Mesothelial cell of epicardium (in vitro differentiated cells): ENCODE measurements at places on chromosomes 11 and 22. TPM values are rescaled to one million over a fixed set of nuclear protein-coding genes. Genes with fewer than 3 reads are reported as not detected.

DNA sequence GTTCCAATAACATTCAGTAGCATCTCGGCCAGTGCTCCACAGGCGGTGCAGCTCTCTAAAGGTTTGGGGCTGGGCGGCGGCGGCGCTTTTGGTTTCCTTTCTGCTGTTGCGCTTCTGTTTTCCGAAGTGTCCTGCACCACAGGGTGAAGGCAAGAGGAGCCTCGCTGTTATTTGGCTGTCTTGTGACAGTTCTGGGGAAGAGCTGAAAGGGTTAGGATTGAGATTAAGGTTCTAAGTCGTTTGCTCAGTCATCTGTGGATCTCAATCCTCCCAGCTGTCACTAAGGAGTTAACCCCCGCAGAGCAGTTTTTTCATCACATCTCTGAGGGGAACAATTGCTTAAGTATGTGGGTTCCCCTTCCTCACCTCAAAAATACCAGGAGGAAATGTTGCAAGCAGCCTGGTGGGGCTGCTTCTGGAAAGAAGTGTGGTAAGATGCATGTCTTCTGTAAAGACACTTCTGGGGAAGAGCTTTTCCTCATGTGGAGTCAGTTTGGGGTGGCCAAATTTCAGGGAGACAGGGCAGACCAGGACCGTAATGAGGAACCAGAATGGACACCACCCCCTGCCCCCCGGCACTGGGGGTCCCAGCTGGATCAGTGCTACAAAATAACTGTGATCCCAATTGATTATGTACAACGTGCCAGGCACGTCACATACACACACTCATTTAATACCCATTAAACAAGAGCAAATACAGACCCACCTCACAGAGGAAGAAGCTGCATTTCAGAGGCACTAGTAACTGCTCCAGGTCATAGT lies 14.2 kb downstream of the TMEM121B start:
- H3K4me3 ChIP-seq = no peak overlapping the region
- H3K27me3 ChIP-seq = no peaks in the 10 kb centered on the region
- H3K4me1 ChIP-seq = no peaks in the 10 kb centered on the region
- DNase-seq = no peak
- H3K27ac ChIP-seq = no peak overlapping the region
- peaks cover 3% of the 10 kb centered on the region for H3K36me3 ChIP-seq

GRCh38 chr11:95487391-95487790 lies 256.4 kb upstream of the SESN3 start:
- no peak overlapping the region for H3K4me3 ChIP-seq
- H3K27ac ChIP-seq = no peak overlapping the region
- no peaks in the 10 kb centered on the region for H3K27me3 ChIP-seq
- no peak for DNase-seq
- peaks cover 4% of the 10 kb centered on the region for H3K36me3 ChIP-seq

GRCh38 chr11:67391304-67392182 lies at the start of gene RAD9A:
Gene RAD9A (plus strand): TSS chr11:67391986. CDS start chr11:67392045, 59 bp downstream.
- no peaks in the 10 kb centered on the region for H3K36me3 ChIP-seq
- peaks cover 25% of the 10 kb centered on the region for H3K4me1 ChIP-seq
- peak; percentile 90 for DNase-seq
- peak within 1 kb of the TSS; percentile 79 for H3K4me3 ChIP-seq
- no peaks in the 10 kb centered on the region for H3K27me3 ChIP-seq

DNA sequence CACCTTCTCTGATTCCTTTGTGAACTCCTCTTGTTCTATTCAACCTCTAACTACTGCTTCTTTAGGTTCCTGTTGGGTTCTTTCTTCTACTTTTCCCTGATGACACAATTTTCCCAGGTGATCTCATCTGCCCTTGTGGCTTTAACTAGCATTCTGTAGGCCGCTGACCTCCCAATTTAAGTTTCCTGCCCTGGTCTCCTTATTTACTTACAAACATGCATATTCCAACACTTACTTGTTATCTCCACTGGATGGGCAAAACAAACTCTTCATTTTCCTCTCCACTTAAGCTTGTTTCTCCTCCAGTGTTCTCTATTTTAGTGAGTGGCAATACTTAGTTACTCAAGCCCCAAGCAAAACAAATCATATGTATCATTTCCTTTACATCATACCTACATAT lies 734.5 kb downstream of the METTL15 start:
- H3K4me1 ChIP-seq = no peaks in the 10 kb centered on the region
- DNase-seq = no peak
- H3K4me3 ChIP-seq = no peak overlapping the region
- no peak overlapping the region for H3K27ac ChIP-seq
- no peaks in the 10 kb centered on the region for H3K27me3 ChIP-seq
- H3K36me3 ChIP-seq = no peaks in the 10 kb centered on the region

DNA sequence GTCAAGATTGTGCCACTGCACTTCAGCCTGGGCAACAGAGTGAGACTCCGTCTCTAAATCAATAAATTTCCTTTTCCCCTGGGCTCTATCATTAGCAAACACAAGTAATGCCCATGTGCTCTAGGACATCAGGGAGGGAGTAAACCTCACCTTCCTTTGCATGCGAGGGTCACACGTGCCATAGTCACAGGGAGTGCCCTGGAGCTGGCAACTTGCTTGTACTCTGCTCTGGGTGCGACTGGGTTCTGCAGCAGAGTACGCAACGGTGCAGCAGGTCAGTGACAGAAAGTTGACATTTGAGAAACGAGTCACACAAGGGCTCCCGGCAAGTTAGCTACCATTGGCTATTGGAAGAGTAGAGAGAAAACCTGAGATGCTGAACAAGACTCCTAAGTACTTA lies 32.6 kb upstream of the CHKA start:
- DNase-seq = no peak
- H3K4me3 ChIP-seq = no peak overlapping the region
- H3K27me3 ChIP-seq = no peaks in the 10 kb centered on the region
- H3K27ac ChIP-seq = no peak overlapping the region
- no peaks in the 10 kb centered on the region for H3K4me1 ChIP-seq
- H3K36me3 ChIP-seq = peaks cover 14% of the 10 kb centered on the region

DNA sequence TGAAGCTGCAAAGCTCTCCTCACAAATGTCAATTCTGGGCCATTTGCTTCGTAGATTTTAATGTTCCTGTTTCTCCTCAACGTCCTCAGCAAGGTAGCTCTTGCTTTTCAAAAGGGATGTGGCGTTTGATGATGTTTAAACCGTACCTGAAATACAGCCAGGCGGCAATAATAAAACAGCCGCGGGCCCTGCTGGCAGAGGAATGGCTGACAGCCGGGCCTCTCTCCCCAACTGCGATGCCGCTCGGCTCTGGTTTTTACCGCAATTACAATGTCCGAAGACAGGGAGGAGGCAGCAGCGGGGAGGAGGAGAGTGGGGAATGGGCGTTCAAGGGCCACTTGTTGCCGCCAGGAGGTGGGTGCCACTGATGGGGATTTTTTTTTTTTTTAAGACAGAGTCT lies 27.5 kb downstream of the MACROD1 start:
- no peak overlapping the region for H3K27ac ChIP-seq
- peaks cover 3% of the 10 kb centered on the region for H3K4me1 ChIP-seq
- no peak for DNase-seq
- H3K4me3 ChIP-seq = no peak overlapping the region

- H3K4me3 ChIP-seq = no peak overlapping the region
- no peaks in the 10 kb centered on the region for H3K27me3 ChIP-seq
- H3K27ac ChIP-seq = no peak overlapping the region
- peaks cover 10% of the 10 kb centered on the region for H3K4me1 ChIP-seq
Measured at GRCh38 chr11:69052343-69053168, 3.8 kb downstream of the TPCN2 start.

- H3K36me3 ChIP-seq = no peaks in the 10 kb centered on the region
- peak overlapping the region; percentile 72 for H3K27ac ChIP-seq
- H3K27me3 ChIP-seq = peaks cover 26% of the 10 kb centered on the region
- DNase-seq = no peak
Measured at GRCh38 chr11:117663821-117664220, 133.2 kb downstream of the DSCAML1 start.

- no peaks in the 10 kb centered on the region for H3K27me3 ChIP-seq
- H3K36me3 ChIP-seq = no peaks in the 10 kb centered on the region
- H3K27ac ChIP-seq = no peak overlapping the region
- H3K4me3 ChIP-seq = no peak overlapping the region
- no peak for DNase-seq
- no peaks in the 10 kb centered on the region for H3K4me1 ChIP-seq
Measured at GRCh38 chr22:25091458-25091857, 108.2 kb upstream of the CRYBB3 start.

GRCh38 chr22:41485033-41485432 lies 16.1 kb downstream of the ACO2 start:
- no peaks in the 10 kb centered on the region for H3K27me3 ChIP-seq
- no peak for DNase-seq
- H3K4me3 ChIP-seq = no peak overlapping the region
- no peak overlapping the region for H3K27ac ChIP-seq

DNA sequence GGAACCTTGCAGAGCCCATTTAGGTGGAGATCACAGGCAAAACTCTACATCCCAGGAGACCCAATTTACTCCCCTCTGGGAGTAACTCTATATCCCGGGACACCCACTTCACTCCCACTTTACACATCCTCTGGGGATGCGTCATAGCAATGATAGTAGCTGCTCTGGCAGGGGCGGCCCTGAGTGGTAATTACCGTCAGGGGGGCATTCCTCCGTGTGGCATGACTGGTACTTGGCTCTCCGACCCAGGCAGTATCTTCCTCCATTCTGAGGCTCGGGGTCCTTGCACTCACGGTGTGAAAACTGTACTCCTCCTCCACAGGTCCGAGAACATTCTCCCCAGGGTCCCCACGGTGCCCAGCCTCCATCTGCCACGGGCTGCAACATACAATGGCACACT lies 17.2 kb downstream of the ADAMTS8 start:
- H3K27ac ChIP-seq = no peak overlapping the region
- DNase-seq = no peak
- peaks cover 61% of the 10 kb centered on the region for H3K27me3 ChIP-seq
- no peaks in the 10 kb centered on the region for H3K36me3 ChIP-seq
- peaks cover 8% of the 10 kb centered on the region for H3K4me1 ChIP-seq

GRCh38 chr11:113493206-113493605 lies 18.0 kb upstream of the DRD2 start:
- no peak overlapping the region for H3K27ac ChIP-seq
- no peak for DNase-seq
- H3K27me3 ChIP-seq = peaks cover 37% of the 10 kb centered on the region
- H3K36me3 ChIP-seq = no peaks in the 10 kb centered on the region

GRCh38 chr22:19880786-19881569 lies 26.3 kb upstream of the GNB1L start:
- H3K27ac ChIP-seq = peak overlapping the region; percentile 96
- H3K4me1 ChIP-seq = peaks cover 29% of the 10 kb centered on the region
- peak; percentile 84 for DNase-seq
- H3K36me3 ChIP-seq = no peaks in the 10 kb centered on the region
- peaks cover 2% of the 10 kb centered on the region for H3K27me3 ChIP-seq
- H3K4me3 ChIP-seq = peak overlapping the region; percentile 50

The LRP5 gene
- total RNA-seq = 72.5 to 76.6 TPM (median 74.7 TPM) in 3 replicates

The C11orf71 gene
- 7.1 to 8.8 TPM (median 8.1 TPM) in 3 replicates for total RNA-seq

The CHRNA10 gene
- 2.6 to 2.9 TPM (median 2.9 TPM) in 3 replicates for total RNA-seq

The APOBEC3B gene
- 4.3 to 5.1 TPM (median 4.9 TPM) in 3 replicates for total RNA-seq

The MIOX gene
- total RNA-seq = 0.34 to 0.66 TPM in 2 of 3 replicates, not detected in the other

The WNT11 gene
- total RNA-seq = 22.5 to 24.1 TPM (median 22.8 TPM) in 3 replicates
